ENCODE measurements at places on chromosomes 1 and 21. TPM values are rescaled to one million over a fixed set of nuclear protein-coding genes. Genes with fewer than 3 reads are reported as not detected.

Gene DNM3
- total RNA-seq: 11.7 TPM

DNA sequence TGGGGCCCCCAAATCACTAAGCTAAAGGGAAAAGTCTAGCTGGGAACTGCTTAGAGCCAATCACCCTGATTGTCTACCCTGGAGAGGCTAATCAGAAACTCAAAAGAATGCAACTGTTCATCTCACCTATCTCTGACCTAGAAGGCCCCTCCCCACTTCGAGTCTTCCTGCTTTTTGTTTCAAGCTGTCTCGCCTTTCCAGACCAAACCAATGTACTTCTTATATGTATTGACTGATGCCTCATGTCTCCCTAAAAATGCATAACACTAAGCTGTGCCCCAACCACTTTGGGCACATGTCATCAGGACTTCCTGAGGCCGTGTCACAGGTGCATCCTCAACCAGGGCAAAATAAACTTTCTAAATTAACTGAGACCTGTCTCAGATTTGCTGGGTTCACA lies 209.5 kb downstream of the APP start:
- DNase-seq: no peak

GRCh38 chr1:1833456-1833855 lies 55.2 kb upstream of the NADK start:
- no peak for DNase-seq

GRCh38 chr1:39187275-39188046 lies 17.0 kb upstream of the MACF1 start:
- DNase-seq: no peak

DNA sequence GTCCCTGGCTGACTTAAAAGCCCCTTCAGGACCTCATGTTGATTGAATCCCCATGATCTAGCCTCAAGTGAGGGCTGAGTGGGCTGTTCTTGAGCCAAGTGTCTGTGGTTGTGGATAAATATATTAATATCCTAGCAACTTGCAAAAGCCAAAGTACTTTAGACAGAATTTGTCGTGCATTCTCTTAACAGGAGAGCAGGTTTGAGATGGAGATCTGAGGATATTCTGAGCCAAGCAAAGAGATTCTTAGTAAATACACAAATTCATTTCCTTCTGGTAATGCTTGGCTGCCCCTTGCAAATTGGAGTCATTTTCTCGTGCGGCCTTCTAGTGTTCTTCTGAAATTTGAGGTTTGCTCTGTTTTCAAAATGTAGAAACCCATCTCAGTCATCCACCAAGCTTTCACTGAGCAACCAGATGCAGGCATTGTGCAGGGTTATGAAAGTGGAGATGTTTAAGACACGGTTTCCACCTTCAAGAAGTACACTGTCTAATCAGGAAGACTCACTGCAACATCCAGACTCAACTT lies 242.1 kb upstream of the JUN start:
- DNase-seq: no peak

- DNase-seq: no peak
These were observed 1.8 kb upstream of the ERG start for GRCh38 chr21:38500073-38500472.

DNA sequence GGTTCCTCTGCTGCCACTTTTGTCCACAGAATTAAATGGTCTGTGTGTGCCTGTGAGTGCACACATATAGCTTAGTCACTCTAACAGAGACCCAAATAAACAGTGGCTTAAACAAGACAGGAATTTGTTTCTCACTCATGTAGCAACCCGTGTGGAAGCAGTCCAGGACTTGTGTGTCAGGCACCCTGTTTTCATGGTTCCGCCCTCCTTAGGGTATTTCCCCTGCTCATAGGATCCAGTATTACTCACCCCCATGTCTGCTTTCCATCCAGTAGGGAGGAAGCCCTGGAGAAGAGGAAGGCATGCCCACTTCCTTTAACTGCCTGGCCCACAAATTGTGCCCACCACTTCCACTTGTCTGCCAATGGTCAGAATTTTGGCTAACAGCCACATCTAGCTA lies 41.3 kb upstream of the TACSTD2 start:
- DNase-seq: peak; percentile 59

DNA sequence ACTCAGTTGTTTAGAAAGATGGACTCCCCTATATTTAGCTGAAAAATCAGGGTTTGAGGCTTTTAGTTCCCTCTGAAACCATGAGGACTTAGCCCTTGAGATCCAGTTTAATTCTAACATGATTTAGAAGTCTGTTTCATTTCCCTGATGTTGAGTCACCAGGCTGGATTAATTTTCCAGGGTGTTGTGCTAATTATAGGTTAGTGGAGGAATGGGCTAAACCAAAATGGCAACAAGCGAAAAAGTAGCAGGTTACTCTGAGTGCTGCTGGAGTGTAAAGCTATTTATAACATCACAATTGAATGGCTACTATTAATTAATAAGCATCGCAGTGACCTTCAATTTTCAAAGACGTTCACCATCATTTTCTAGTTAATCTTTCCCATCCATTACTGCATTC lies 15.5 kb upstream of the USP24 start:
- no peak for DNase-seq

All from urinary bladder (tissue), 4 donors.